Stimulated activated CD4-positive, alpha-beta T cell treated with anti-CD3 and anti-CD28 coated beads, Interleukin-15, amount 100 ng/mL, for 1 hour (primary cell): ENCODE measurements at places on chromosomes 3 and 15.

DNA sequence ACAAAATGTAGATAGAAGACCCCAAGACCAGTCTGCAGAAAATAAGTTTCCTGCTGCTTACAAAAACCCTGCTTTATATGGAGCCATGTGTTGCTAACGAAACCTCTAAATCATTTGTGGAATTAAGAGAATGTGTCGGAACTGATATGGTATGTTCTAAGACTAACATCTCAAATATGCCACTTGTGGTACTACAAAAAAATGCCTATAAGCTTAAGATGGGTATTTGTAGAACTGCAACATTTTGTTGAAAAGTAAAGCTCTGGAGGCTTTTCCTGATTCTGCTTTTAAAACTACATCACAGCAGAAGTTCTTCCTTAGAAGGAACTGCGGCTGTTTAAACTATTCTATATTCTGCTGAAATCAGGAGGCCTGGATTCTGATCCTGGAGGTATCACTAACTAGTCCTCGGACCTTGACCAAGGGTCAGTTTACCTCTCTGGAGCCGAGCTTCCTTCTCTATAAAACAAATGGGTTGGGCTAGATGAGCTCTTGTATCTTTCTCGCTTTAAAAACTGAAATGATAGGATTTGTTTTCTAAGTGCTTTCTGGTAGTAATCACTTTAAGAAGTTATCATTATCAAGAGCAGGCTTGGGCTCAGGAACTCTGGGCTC is 74.9 kb downstream of the RAD18 start:
- DNase-seq = no peak

DNA sequence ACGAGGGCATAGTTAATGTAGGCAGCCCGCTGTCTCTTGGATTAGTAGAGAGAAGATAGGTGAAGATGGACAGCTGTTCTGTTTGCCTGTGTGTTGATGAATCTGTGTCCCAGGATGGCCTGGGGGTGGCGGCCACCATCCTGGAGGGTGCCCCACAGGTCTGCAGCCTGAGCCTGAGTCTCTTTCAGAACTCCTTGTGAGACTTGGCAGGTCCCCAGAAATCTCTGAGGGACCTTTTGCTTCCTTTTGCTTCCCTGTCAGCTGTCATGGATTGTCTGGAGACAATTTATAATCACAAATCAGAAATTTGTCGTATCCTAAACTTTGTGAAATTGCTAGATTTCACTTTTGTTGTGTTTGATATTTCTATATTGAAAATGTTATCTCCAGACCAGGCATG is 17.4 kb downstream of the FAN1 start:
- no peak for DNase-seq

DNA sequence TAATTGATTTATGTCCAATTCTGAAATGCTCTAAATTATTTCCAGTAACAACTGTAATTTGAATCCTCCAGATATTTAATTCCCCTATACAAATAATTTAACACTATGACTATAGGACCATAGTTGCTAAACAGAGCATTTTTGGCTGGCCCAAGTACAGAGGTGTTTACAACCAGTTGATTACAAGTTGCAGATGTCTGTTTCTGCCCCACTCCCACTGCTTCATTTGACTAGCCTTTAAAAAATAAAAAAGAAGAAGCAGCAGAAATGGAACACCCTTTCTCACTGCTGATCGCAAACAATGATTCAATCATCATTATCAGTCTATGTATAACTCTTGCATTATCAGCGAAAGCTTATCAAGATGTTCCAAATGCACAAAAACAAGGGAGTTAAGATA is 54.6 kb downstream of the SENP7 start:
- no peak for DNase-seq

DNA sequence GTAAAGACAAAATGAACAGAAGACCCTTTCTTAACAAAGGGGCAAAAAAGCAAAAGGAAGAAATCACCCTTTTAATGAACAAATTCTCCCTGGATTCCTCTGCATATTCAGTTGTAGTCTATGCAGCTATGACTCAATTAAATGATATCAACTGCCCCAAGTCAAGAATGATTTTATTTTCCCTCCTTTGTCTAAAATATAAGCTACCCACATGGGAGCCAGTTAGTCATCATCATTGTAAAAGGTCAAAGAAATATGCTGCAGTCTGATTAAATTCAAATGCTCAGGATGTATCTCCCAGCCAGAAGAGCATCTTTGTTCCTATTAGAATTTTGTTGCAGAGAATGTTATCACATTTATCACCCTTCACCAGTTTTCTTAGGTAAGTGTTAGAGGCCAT is 84.0 kb downstream of the SST start:
- DNase-seq = no peak

GRCh38 chr3:29972320-29972993 is 633.9 kb upstream of the TGFBR2 start:
- no peak for DNase-seq

- no peak for DNase-seq
Measured at GRCh38 chr3:76834657-76835056, 205.2 kb upstream of the ROBO2 start.

- no peak for DNase-seq
Measured at GRCh38 chr3:184241447-184242296, 7.1 kb downstream of the ALG3 start.

DNA sequence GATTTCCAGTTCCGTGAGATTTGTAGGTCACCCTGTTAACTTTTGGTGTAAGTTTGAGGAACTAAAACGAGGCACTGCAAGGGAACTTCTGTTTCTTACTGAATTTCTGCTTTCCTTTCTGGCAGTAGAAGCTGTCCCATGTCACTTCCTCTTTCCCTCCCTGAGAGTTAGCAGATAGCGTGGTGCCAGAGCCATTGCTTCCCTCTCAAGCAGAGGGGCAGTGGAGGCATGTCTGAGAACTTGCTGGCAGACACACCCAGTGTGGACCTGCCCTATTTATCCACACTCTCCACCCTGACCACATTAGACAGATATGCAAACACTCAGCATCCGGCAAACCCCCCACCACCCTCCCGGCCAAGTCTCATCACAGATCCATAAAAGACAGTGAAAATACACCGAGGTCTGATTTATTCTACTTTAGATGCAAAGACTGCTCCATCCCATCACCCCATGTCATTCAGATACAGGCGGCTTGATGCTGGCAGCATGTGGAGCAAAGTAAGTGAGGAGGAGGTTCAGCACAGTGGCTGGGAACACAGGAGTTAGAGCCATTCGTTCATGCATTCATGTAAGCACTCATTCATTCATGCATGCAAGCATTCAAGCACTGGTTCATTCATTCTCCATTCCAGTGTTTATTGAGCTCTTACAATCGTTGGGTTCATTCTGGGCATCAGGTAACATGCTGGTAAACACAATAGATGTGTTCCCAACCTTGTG is 324.7 kb downstream of the SHQ1 start:
- no peak for DNase-seq
